ENCODE measurements at places on chromosomes 12 and 14.

DNA sequence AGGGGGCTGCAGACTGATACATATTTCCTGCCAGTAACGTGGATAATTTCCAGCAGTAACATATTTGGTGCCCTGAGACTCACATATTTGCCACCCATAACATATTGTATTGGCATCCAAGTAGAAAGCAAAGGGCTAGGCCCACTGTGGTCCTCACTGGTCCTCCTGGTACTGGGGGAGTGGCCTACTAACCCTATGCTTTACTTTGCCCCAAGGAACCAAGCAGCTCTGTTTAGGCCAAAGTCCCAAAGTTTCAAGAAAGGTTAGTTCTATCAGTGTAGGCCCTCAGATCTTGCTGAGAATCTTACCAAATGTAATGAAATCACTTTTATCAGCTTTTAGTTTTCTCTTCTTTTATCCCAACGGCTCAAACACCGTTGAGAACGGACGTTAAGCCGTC, 35.4 kb upstream of the NAP1L1 start:
- DNase-seq, result no peak

GRCh38 chr14:64824471-64824870, 55.2 kb downstream of the SPTB start:
- DNase-seq, result no peak

DNA sequence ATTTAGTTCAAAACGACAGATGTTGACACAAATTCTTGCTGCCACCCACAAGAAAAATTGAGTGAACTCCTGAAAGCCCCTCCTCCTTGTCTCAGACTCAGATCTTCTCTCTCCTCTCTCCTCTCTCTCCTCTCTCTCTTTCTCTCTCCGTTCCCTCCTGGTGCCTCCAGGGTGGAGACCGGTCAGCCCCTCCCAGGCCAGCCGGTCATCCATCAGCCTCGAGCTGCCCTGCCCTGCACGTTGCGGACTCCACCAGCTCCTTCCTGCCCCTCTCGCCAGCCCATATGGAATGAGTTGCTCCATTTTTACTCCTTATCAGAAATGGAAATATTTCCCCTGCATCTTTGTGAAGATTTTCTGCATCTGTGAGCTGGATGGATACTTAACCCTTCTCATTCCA, 103.8 kb downstream of the TBX5 start:
- no peak for DNase-seq

- no peak for DNase-seq
These were observed 27.5 kb upstream of the PLEKHG7 start for GRCh38 chr12:92675092-92675865.

- DNase-seq, result no peak
These were observed 496.9 kb upstream of the STXBP6 start for GRCh38 chr14:25546826-25547225.

All from stimulated activated CD4-positive, alpha-beta T cell treated with anti-CD3 and anti-CD28 coated beads, Interleukin-4, amount 100 ng/mL, for 48 hours (primary cell).